ENCODE measurements at places on chromosomes 4 and X. TPM values are rescaled to one million over a fixed set of nuclear protein-coding genes. Genes with fewer than 3 reads are reported as not detected.

GRIA2 gene
- 492 TPM for total RNA-seq

TMPRSS11D gene
- not detected for total RNA-seq

- DNase-seq: no peak
Measured at GRCh38 chr4:187004628-187005027, 281.0 kb upstream of the FAT1 start.

NHS gene
- 7.3 TPM for total RNA-seq

DNA sequence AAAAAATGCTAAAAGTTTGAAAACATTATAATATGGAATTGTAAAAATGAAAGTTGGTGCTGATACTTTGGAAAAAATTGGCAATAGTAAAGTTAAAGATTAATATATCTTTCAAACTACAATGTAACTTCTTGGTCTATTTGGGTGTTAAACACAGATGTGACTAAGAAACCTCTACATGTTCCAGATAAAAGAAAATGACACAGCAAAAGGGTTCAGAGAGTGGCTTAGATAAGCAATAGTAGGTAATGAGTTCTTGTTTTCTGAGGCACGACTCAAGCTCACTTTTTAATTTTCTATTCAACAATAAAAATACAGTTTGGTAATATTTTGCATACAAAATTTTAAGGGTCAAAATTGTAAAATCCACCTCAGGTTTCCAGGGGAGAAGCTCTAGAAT lies 292.7 kb downstream of the GALNTL6 start:
- DNase-seq: no peak

DNA sequence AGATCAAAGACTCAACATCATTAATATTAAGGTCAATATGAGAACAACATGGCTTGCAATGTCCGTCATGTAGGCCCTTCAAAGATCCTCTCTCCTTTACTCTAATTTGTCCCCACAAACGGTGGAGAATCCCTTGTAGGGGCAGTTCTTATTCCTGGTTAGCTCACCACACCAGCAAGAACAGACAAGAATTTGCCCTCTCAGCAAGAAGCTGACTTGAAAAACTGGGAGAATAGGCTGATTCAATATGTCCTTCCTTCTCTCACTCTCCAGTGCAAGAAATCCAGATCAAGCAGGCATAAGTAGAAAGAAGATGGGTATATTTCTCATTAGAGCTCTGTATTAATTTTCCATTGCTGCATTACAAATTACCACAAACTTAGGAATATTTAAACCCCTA lies 704.2 kb upstream of the SLIT2 start:
- DNase-seq: no peak

ADH1A gene
- total RNA-seq: not detected

TECRL gene
- total RNA-seq: not detected

ERAS gene
- 0.27 TPM for total RNA-seq

GRCh38 chr4:15649914-15650545 lies 5.1 kb downstream of the FBXL5 start:
- peak; percentile 10 for DNase-seq

- no peak for DNase-seq
Measured at GRCh38 chr4:137685357-137685756, 153.1 kb upstream of the PCDH18 start.

MSANTD1 gene
- total RNA-seq: 3.8 TPM

PLP1 gene
- 74.2 TPM for total RNA-seq

DNA sequence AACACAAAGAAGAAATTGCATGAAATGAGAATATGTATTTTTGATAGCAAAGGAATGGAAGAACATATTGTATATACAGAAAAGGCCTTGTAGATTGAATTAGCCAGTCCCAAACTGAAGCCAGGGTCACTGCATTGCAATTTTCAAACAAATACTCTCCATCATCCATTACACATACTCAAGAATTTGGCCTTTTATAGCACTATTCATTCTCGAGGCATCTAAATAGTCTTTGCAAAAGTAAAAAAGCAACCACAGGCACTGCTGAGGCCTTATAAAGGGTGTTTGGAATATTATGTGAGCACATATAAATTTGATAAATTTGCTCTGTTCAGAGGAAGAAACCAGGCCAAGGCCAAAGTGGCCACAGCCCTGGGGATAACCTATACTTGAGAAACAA lies 123.0 kb downstream of the ZNF827 start:
- DNase-seq: no peak

GRCh38 chrX:71976753-71977152 lies 66.1 kb downstream of the NHSL2 start:
- DNase-seq: no peak

DNA sequence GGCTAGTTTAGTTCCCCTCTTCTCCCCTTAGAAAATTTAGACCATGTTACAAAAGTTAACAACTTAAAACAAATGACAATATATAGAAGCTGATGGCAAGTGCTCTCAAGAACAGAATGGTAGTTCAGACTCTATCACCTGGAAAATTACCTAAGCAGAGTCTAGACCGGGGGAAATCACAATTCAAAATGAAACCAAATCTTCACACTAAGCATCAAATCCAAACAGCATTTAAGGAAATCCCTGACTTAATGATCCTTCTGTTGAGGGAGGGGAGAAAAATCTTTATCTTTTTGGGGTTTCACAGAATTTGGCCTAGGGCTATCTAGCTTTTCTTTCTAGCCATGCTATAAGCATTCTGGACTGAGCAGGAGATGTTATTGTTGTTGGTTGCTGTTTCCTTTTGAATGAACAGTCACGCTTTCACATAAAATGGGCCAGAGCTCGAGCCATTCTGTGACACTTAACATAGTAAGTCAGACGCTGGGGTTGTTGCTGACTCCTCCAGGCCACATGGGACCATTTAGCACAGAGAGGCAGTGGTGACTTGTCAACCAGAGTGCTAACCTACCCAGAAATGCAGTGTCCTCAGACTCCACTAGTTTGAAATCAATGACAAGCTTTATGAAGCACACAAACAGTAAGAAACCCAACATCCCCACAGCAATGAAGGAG lies 16.0 kb upstream of the LSM6 start:
- no peak for DNase-seq

- no peak for DNase-seq
Measured at GRCh38 chrX:27555514-27555913, 34.6 kb upstream of the DCAF8L2 start.

MAOA gene
- total RNA-seq: 11.3 TPM

DNA sequence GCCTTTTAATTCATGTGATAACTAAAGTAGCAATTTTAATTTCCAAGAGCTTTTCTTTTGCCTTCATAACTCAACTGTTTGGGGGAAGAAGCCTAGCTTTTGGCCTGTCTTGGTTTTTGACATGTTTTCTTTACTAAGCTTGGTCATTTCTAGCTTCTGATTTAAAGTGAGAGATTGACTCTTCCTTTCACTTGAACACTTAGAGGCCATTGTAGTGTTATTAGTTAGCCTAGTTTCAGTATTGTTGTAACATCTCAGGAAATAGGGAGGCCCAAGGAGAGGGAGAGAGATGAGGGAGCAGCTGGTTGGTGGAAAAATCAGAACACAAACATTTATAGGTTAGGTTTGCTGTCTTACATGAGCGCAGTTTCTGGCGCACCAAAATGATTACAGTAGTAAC lies 44.8 kb downstream of the DCLK2 start:
- DNase-seq: no peak

- no peak for DNase-seq
Measured at GRCh38 chrX:129731228-129731627, 7.6 kb upstream of the XPNPEP2 start.

ATP2B3 gene
- 5.6 TPM for total RNA-seq

DNA sequence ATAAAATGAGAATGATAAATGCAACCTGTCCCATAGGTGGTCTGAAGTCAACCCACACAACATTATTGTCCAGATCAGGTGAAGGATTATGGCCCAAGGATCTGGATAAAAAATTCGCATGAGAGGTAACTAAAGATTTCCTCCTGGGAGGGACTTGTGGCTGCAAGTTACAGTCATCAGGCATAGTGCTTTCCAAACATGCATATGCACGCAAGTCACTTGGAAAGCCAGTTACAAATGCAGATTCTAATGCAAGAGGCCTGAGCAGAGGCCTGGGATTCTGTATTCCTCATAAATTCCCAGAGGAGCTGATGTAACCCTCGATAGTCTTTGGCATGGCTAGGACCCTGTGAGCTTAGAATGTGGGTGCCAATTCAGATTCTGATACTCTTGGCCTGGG lies 21.1 kb downstream of the HS3ST1 start:
- no peak for DNase-seq

GRCh38 chr4:108382751-108383150 lies 214.0 kb upstream of the LEF1 start:
- no peak for DNase-seq

ESX1 gene
- total RNA-seq: not detected

DNA sequence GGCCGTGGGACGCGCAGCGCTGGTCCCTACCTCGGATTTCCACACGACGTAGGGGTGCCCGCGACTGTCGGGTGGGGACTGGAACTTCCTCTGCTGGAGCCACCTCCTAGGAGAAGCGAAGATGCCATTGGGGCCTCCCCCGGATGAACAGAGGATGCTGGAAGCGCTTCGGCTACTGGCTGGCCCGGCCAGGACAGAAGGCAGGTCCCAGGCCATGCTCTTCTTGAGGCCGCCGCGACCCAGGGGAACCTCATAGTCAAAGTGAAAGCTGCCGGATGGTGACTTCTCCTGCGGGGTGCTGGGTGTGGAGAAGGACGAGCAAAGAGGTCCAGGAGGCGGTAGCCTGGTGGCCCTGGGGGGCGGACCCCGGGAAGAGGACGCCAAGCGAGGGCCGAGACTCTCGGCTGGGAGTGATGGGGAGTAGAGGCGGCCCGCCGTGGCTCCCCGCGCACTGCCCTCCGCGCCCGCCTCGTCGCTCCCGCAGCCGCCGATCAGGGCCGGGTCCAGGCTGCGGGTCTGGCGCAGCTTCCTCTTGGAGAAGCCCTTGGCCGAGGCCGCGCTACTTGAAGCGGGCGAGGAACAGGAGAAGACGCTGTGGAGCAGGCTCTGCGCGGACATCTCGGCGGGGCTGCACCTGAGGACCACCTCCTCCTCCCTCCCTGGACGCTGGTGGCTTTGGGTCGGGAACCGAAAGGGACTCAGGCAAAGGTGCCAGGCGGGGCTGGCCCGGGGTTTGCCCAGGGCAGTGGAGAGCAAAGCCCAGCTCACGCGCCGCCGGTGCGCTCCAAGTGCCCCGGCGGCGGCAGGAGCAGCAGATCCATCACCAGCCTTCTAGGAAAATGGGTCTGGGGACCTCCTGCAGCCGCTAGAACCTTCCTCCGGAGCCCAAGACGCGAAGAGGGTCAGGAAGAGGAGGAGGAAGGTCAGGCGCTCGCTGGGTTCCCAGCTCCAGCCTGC lies 1.2 kb downstream of the ARHGAP6 start:
- DNase-seq: no peak

- no peak for DNase-seq
Measured at GRCh38 chr4:143441678-143442077, 71.8 kb upstream of the SMARCA5 start.

TMSB15A gene
- total RNA-seq: 96.7 TPM

GRCh38 chrX:103518571-103518970 lies 718 bp downstream of the RAB40A start:
- no peak for DNase-seq

DNA sequence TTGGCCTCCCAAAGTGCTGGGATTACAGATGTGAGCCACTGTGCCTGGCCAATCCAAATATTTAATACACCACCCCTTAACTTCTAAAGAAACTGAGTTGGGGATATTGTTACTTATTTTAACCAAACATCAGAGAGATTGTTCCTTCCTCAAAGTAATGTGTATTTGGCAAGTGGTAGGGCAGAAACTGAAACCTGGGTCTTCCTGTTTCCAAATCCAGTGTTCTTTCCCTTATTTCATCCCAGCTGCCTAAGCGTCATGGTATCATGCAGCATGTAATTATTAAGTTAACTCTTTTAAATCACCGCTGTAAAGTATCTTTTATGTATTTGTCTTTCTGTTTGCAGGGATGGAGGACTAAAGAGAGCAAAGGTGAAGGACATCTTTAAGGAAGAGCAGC lies 68.4 kb downstream of the GPAT3 start:
- no peak for DNase-seq

CTAG1B gene
- not detected for total RNA-seq

CCDC110 gene
- total RNA-seq: 5.1 TPM

DNA sequence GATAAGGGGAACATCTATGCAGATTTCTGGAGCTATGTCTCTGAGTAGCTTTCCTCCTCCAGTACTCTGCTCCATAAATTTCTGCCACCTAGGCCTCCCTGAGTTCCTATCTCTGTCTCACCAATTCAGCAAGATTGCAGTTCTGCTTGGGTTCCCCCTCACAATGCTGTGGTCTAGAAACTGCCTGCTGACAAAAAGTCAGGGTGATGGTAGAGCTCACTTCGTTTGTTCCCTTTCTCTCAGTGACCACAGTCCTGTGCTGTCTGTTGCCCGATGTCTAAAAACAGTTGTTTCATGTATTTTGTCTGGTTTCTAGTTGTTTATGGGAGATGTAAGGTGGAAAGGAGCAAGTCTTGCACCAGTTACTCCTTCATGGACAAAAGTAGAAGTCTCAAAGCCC lies 41.1 kb downstream of the AMMECR1 start:
- no peak for DNase-seq

DNA sequence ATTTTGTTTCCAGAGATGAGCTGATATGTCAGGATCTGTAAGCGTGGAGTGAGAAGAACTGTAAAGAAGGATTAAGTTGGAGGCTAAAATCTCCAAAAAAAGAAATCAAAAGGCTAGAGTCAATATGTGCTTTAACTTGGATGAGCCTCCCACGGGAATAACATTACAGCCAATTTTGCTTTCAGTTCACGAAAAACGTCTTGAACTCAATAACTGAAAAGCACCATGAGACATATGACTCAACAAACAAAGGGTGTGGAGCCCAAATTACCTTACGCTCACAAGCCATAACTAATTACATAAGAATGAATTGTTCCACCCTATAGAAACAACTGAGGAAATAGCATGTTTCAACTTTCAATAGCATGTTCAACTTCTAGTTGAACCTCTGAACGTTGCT lies 22.3 kb downstream of the TMPRSS11D start:
- no peak for DNase-seq

UGT2B10 gene
- total RNA-seq: not detected

TXK gene
- 0.27 TPM for total RNA-seq

TGIF2LX gene
- total RNA-seq: not detected

GPRASP2 gene
- total RNA-seq: 47.5 TPM

GLUD2 gene
- total RNA-seq: 5.6 TPM

- no peak for DNase-seq
Measured at GRCh38 chr4:53455766-53456165, 78.3 kb downstream of the FIP1L1 start.

DNA sequence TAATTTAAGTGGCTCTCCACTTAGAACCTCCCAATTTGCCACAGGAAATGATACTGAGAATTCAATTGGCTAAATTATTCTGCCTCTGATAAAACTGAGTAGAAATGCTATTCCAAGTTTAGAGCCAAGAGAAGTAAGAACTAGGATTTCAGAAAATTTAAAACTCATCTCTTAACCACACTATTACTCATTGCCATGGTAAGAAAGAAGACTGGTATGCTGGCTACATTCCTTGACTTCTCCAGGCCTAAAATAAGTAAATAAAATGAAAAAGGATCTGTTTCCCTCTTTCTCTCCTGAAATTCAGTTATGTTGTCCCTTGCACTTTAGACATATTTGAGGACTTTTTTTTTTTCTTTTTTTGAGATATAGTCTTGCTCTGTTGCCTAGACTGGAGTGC lies 23.3 kb downstream of the ZNF280C start:
- no peak for DNase-seq

- no peak for DNase-seq
Measured at GRCh38 chrX:93420525-93421082, 252.8 kb downstream of the NAP1L3 start.
